Activated naive CD4-positive, alpha-beta T cell treated with anti-CD3 and anti-CD28 coated beads for 36 hours (primary cell): ENCODE measurements at places on chromosomes 1 and 21. TPM values are rescaled to one million over a fixed set of nuclear protein-coding genes. Genes with fewer than 3 reads are reported as not detected.

GRCh38 chr1:157798211-157798610 is 21.3 kb upstream of the FCRL2 start:
- DNase-seq, result no peak

Gene FMOD
- 5.3 TPM for total RNA-seq

Gene RGS8
- not detected for total RNA-seq

DNA sequence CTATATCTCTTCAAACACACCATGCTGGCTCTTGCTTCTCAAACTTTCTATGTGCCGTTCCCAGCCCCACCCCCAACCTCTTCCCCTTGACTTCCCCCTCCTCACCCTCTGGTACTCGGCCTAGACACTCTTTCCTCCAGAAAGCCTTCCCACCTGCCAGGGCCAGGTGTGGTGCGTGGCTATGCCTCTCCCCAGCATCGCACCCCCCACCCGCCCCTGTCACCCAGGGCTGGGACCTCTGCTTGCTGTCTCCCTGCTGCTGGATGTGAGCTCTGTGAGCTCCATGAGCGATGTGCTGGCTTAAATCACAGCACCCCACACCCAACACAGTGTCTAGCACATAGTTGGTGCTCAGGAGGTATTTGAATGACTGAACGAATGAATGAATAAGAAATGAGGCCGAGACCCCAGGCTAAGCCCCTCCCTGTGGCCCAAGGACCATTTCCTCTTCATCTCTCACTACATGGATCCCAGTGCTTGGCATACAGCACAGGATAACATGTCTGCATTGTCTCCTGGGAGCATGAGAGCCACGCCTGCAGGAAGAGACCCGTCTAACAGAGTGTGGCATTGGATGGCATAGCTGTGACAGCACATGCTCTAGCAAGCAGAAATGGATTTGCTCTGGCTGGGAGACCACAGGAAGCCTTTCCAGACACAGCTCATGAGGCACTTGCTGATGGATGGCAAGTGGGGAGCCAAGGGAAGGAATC is 19.7 kb downstream of the TNNT2 start:
- DNase-seq, result no peak

- DNase-seq, result no peak
Measured at GRCh38 chr1:38105267-38105666, 58.7 kb upstream of the POU3F1 start.

GRCh38 chr1:61519631-61520030 is 205.3 kb downstream of the TM2D1 start:
- DNase-seq, result no peak

DNA sequence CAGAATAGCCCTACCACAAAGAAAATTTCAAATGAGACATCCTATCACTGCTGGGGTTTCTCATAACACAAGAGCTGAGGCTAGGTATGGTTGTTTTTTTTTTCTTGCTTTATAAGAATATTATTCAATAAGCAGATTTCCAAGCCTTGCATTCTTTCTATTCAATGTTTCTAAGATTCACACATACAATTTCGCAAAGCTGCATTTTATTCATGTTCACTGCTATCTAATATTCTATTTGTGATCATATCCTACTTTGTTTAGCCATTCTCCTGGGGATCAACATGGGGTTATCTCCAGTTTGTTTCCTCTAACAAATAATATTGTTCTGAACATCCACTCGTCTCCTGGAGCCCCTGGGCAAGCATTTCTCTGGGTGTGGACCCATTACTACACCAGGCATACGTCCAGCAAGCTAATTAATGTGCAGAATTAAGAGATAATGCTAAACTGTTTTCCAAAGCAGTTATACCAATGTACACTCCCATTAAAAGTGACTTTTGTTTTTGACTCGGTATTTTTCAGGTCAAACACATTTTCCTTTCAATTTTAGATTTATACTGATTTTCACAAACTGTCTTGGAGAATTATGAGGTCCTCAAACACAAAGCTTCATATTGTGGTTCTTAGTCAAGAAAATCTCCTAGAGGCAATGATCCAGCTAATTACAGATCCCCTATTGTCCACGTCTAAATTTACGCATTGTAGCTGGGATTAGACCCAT is 15.7 kb upstream of the HLCS start:
- DNase-seq, result no peak

Gene NEK2
- total RNA-seq, result 62.3 TPM

DNA sequence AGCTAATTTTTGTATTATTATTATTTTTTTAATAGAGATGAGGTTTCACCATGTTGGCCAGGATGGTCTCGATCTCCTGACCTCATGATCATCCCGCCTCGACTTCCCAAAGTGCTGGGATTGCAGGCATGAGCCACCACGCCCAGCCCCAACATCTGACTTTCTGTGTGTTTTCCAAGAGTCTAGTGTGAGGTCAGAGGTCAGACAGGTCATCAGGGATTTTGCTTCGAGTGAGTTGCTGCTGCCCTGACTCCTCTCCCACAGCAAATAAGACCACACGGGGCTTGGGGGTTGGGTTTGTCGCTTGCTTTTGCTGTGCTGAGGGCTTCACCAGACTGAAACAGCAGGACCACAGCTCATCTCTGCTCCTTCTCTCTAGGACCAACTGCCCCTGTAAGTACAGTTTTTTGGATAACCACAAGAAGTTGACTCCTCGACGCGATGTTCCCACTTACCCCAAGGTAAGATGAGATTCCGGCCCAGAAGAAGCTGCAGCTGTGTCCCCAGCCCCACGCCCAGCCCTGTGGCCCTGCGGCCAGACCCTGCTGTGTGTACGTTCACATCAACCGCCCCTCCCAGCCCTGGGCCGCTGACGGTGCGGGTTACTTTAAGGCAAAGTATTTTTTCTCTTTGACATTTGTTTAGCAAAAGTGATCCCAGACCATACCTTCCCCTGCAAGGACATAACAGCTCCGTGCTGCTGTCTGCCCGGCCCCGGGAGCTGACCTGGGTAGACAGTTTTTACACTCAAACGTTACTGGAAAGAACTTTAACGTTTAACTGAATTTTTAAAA is 97.5 kb downstream of the PDE9A start:
- DNase-seq, result no peak
